ENCODE measurements at places on chromosomes 3 and 15.

GRCh38 chr15:48984811-48985352, 21.2 kb upstream of the SHC4 start:
- no peak for DNase-seq

GRCh38 chr3:105140899-105141367, 225.8 kb upstream of the ALCAM start:
- DNase-seq: no peak

GRCh38 chr15:65920825-65921309, 51.6 kb downstream of the RAB11A start:
- DNase-seq: no peak

GRCh38 chr15:36831125-36831903, 251.9 kb downstream of the CDIN1 start:
- DNase-seq: no peak

DNA sequence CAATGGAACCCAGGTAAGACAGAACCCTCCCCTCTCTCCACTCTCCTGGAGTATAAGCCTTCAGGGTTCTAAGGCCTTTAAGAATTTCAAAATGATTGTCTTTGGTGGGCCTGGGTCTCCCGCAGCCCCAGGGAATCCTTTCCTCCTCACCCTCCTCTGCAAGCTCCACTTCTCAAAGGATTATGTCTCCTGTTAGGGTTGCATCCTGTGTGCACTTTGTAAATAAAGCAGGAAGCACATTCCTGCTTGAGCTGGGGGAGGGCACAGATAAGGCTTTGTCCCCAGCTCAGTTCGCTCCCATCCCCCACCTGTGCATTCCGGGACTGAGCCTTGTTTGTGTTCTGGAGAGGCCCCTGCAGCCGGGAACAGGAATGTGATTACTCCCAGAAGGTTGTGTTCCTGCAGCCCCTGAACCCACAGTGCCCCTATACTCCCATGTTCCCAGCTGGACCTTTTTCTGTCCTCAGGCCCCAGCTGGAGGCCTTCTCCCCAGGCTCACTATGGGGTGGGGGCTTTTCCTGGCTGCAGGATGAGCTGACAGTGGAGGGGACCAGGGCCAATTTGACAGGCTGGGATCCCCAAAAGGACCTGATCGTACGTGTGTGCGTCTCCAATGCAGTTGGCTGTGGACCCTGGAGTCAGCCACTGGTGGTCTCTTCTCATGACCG, 9.5 kb downstream of the TYRO3 start:
- DNase-seq: no peak

- DNase-seq: no peak
These were observed 11.3 kb downstream of the CGNL1 start for GRCh38 chr15:57387564-57388076.

DNA sequence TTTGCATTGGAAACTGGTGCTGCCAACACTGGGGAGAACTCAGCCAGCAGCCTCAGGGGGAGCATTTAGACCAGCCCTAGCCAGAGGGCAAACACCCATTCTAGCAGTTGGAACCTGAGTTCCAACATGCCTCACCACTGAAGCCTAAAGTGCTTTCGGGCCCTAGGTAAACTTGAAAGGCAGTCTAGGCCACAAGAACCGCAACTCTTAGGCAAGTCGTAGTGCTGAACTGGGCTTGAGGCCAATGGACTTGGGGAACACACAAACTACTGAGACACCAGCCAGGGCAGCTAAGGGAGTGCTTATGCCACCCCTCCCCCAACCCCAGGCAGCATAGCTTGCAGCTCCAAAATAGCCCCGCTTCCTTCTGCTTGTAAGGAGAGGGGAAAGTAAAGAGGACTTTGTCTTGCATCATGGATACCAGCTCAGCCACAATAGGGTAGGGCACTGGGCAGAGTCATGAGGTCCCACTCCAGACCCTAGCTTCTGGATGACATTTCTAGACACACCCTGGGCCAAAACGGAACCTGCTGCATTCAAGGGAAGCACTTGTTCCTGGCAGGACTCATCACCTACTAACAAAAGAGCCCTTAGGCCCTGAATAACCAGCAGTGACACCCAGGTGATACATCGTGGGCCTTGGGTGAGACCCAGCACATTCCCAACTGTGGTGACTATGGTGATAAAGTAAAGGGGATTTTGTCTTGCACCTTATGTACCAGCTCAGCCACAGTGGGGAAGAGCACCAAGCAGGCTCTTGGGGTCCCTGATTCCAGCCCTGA, 37.3 kb upstream of the TEX9 start:
- DNase-seq: no peak
